NCI-H1436 treated with DMSO at 0.1 percent for 48 hours (cell line): ENCODE measurements at places on chromosomes 2 and 18.

- no peak for DNase-seq
Observed at GRCh38 chr2:128271597-128271910, 47.1 kb downstream of the HS6ST1 start.

DNA sequence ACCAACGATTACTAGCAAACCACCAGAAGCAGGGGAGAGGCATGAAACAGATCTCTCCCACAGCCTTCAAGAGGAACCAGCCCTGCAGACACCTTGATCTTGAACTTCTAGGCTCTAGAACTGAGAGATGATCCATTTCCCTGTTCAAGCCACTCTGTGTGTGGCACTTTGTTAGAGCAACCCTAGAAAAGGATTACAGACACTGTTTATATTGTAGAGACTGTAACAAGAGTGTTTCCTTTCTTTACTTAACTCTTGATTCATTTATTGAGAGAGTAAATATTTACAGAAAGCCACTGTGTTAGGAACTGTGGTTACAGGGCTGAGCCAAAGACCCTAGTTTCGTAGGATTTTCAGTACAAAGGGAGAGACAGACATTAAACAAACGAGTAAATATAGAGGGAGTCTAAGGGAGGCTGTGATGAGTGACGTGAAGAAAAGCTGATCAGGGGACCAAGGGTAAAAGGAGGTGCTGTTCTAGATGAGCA, 10.9 kb downstream of the CCDC68 start:
- DNase-seq = no peak

DNA sequence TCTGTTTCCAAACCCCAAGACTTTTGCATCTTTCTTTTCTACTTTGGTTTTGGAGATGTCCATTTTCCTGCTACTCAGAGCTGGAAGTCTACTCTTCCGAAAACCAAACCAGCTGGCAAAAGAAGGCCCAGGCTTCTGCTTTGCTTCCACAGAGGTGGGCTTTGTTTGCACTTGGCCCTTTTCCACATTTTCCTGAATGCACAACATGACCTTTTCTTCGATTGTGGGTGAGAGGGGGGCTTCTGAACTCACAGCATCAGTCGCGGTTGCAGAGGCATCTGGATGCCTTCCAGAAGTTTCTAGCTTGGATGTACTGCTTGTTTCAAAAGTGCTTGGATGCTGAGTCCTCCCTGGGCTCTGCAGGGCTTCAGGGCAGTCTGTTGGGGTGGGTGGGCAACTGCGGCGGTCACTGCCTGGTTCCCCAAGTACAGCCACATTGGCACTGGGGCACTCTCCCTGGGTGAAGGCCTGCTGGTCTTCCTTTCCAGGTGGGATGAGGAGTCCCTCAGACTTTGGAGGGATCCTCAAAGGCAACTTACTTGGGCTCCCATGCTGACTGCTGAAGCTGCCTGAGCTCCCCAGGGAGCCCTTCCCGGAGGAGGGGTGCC, 112.3 kb upstream of the LYPD1 start:
- DNase-seq = no peak

DNA sequence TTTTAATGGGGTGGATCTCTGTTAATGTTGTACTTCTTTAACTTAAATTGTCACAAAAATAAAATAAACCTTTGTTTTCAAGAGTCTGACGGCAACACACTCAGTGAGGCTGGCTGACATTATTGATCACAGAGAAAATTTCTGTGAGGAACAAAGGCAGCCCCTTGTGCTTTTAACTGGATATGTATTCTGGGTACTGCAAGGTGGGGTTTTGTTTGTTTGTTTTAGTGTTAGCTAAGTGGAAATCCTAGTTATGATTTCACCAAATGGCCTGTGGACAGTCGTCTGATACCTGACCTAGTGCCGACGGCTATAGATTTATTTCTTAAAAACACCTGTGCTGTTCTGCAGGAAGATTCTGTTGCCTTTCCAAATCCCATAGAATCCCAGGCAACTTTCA, 1329.5 kb upstream of the ZEB2 start:
- DNase-seq = no peak

GRCh38 chr2:239642406-239643004, 241.7 kb upstream of the HDAC4 start:
- DNase-seq = no peak

GRCh38 chr2:48420512-48421197, 109.3 kb upstream of the STON1 start:
- peak; percentile 61 for DNase-seq
